ENCODE measurements at places on chromosomes 5 and 9.

DNA sequence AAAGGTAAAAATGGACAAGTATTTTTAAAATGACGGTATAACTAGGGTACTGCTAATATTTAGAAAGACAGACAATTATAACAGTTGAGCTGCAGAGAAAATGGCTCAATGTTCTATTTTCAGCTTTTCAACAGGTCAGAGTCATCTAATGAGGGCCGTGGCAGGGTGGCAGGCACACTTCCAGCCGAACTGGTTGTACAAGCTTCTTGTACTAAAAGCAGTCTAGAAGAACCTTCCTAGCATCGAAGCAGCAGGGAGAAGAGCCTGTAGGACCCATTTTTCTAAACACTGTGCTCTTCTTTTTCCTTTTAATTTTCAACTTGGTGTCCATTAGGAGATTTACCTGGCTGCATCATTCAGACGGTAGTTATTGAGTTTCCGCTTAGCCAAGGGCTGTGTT, 85.6 kb downstream of the SLC28A3 start:
- ATAC-seq: peak; percentile 87

DNA sequence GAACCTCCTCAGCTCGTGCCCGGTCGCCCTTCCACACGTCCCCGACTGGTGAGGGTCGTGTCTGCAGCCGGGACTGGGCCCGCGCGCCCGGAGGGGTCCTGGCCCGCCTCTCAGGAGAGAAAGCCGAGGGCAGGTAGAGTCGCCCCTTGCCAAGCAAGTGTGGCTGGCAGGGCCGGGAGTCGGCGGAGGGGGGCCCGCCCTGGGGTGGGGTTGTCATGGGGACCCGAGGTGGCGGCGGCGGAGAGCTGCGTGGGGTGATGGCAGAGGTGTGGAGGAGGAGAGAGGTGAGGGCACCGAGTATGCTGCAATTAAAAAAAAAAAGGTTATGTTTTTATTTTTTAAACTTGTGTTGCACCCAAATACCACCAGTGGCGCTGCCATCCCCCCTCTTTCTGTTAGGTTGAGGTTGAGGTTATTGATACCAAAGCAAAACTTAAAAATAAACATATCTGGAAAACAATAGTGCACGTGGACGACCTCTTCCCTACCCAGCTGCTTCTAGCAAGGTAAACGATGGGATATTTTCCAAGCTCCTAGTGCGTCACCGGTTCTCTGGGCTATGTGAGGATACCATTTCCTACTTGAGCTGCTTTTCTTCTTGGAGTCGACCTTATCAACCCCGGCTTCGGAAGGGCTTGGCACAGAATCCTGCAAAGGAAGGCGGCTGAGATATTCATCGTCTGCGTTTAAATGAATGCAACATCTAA, 660 bp downstream of the SCAMP1 start:
- peak; percentile 52 for ATAC-seq

DNA sequence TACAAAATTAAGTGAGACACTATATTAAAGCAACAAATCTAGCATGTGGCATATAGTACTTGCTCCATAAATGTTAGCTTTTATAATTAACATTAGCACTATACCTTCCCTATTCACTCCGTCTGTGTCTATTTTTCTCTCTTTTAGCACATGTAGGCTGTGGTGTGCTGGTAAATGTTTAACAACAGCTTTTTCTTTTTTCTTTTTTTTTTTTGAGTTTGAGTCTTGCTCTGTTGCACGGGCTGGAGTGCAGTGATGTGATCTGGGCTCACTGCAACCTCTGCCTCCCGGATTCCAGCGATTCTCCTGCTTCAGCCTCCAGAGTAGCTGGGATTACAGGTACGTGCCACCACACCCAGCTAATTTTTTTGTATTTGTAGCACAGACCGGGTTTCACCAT, 62.1 kb downstream of the SPRY4 start:
- no peak for ATAC-seq

DNA sequence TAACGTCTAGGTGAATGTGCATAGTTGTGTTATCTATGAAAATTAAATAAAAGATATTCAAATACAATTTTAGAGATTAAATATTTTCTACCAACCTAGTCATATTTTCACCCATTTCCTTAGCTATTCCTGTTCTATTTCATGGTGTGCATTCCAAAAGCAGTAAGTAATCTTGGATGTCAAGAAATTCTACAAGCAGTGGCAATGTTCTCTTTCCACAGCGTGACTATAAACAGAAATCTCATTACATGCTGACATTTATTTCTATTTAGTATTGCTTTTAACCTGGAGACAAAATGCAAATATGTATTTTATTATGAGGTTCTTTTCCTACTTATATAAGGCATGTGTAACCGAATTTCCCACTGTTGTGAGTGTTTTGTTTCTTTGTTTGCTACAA, 510.0 kb downstream of the ACTL7B start:
- ATAC-seq: no peak

- ATAC-seq: no peak
These were observed 9.3 kb upstream of the ROPN1L start for GRCh38 chr5:10432059-10433008.

GRCh38 chr9:17832812-17833211, 253.9 kb downstream of the SH3GL2 start:
- ATAC-seq: no peak

GRCh38 chr9:93207326-93207814, 23.4 kb downstream of the WNK2 start:
- no peak for ATAC-seq

GRCh38 chr5:55226027-55226933, 835 bp downstream of the MCIDAS start:
- peak; percentile 67 for ATAC-seq

DNA sequence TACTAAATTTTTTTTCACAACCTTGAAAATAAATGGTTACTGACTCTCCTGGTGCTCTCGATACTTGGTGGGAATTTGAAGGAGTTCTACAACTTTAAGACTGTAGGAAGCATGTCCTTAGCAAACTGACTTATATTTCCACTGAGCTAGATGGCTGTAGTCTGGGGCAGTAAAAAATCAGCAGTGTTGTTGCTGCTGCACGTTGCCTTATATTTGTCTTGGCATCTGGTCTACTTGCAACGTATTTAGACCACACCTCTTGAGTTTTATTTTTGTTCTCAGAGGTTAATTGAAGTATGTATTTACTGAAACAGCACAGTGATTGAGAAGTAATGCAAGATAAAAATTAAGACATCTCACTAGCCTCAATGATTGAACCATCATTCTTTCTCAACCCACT, 76.3 kb downstream of the ERMP1 start:
- no peak for ATAC-seq

DNA sequence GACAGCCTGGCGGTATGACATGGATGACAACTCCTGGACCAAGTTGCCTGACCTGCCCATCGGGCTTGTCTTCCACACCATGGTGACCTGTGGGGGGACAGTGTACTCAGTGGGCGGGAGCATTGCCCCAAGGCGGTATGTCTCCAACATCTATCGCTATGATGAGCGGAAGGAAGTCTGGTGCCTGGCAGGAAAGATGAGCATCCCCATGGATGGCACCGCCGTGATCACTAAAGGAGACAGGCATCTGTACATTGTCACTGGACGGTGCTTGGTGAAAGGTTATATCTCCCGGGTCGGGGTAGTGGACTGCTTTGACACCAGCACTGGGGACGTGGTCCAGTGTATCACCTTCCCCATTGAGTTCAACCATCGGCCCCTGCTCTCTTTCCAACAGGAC, 1.3 kb downstream of the CCIN start:
- no peak for ATAC-seq

DNA sequence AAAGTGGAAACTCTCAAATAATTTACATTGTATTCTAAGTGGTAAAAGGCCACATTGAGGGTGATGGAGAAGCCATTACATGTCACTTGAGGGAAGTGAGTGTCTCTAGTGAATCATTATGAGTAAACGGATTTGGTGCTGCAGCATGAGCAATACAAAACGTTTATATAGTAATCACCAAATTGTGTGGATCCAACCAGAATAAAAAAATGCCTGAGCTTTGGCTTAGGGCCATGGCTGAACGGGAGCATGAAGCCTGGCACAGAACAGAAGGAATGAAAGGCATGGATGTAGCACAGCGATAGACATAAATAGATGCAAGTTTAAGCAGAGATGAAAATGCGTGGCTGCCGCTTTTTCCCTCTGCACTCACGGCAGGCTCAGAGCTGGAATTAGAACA, 58.3 kb downstream of the PTTG1 start:
- peak; percentile 43 for ATAC-seq

DNA sequence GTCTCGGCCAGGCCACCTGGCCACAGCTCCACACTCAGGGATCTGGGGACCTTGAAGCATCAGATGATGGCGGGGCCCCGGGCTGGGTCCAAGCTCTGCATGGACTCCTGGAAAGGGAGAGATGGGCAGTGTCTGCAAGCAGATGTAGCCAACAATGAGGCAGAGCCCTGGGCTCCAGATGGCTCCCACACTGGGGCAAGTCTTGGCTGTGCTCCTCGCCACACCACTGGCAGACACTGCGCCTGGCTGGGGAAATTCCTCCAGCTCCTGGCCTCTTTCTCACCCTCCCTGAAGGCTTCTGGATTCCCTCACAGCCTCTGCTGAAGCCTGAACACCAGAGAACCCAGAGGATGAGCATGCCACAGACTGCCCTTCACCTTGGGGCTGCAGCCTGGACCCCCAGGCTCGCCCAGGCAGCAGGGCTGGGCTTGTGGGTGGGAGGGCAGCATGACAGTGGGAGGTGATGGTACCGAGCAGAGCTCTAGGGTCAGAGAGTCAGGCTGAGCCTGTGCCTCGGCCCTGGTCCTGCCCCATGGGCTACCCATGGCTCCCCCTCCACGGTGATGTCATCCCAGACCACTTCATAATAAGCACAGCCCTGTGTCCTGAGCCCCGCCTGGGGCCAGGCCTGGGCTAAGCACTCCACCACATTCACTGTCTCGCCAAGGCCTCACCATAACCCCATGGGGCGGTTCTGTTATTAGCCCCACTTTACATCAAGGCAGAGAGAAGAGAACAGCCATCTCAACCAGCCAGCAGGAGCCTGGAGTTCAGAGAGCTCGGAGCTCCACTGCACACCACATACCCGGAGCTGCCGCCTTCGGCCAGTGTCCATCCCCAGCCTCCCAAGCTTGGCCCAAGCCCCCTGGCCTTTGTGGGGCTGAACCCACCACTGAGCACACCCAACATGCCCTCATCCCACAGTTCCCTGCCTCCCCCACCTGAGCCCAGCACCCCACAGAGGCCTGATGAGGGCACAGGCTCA, 62.2 kb upstream of the ADAMTS2 start:
- ATAC-seq: no peak

GRCh38 chr9:134066913-134067851, 644 bp downstream of the BRD3 start:
- ATAC-seq: no peak

DNA sequence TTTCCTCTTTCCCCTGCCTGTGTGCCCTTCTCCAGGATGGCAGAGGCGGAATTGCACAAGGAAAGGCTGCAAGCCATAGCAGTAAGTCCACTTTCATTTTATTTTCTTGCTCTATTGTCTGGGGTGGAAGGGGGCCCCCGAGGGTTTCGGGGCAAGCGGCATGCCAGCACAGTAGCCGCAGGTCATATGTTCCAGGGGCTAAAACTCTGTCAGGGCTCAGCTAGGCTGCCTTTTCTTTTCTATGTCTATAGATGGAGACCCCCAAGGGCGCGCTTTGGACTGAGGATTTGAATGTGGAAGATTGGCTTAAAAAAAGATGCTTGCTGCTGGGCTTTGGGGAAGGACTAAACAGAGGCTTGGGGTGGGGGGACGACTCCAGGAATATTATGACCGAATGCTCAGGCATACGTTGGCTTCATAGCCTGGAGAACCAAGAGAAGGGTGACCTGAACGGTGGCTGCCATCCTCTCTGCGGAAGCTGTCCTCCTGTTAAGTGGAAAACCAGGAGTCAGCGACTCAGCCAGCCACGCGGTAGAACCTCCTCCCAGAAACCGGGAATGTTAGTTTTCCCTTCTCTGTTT, 545 bp downstream of the PALM2AKAP2 start:
- no peak for ATAC-seq

- no peak for ATAC-seq
These were observed 165.5 kb upstream of the CD180 start for GRCh38 chr5:67361932-67362729.

GRCh38 chr9:19493876-19494275, 85.1 kb downstream of the ACER2 start:
- ATAC-seq: no peak

DNA sequence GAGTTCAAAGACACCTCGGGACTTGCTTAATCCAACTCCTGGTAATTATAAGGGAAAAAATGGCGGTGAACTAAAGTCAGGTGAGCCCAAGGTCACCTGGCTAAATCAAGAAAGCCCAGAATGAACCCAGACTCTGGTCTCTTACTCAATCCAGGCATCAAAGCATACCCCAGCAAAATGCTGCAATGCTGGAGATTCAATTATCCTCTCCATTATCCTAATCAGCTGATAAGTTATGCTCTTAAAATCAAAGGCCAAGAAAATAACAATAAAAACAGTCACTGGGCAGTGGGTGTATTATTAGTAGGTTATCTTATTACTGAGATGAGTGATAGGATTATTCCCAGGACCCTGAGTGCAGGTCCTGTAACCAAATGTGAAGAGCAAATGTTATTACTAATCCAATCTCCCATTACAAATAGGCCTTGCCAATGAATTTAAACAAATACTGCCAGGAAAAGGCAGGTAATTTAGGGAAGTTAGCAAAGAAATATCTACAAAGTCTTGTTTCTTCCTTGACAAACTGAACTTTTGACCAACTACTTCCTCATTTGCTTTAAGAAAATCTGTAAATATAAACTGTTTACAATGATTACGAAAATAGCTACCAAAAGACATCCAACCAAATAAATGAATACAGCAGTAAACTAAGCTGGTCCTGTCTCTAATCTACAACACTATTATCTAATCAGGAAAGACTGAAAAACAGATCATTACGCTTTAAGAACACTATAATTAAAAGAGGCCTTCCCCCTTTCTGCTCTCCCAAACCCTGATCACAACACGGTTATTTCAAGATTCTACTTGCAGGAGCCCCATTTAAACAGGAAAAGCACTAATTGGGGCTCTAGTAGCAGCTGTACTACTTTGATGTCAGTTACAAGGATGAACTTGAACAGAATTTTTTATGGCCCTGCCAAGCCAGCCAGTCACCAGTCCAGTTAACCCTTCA, 103.2 kb downstream of the MED27 start:
- no peak for ATAC-seq

DNA sequence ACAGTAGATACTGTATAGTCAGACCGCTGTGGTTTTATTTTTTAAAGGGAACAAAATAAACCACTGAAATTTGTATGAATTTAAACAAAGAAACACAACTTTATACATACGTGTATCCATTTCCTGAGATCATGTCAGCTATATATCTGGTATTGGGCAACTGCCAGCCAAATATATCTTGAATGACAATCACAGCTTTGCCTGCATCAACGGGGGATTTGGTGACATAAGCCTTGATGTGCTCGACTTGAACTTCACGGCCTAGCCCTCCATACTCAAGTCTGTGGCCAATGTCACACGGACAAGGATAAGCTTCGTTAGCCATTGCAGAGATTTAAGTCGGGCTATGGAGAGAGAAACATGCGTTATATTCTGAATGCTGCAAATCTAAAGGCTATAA, 17.3 kb downstream of the CMBL start:
- ATAC-seq: no peak

GRCh38 chr5:137975208-137975607, 57.7 kb downstream of the FAM13B start:
- ATAC-seq: no peak

GRCh38 chr5:162160401-162160800, 92.8 kb downstream of the GABRG2 start:
- no peak for ATAC-seq

All from esophagus mucosa (tissue), 1 donor.